ENCODE measurements at places on chromosomes 3 and 15.

DNA sequence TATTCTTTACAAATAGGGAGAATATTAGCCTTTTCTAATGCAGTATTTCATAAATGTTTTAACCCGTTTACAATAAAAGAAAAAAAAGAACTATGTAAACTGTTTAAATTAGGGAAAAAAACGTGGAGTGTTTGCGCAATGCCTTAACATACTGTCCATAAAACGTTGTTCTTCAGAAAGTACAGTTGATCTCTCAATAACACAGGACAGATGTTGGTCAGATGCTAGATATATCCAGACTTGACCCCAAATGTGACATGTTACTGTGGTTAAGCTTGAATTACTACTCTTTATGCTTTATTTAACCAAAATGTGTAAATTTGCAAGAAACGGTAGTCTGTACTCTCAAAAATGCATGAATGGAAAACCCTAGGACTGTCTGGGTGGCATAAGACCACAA is 110.3 kb downstream of the PLOD2 start:
- no peak for DNase-seq

DNA sequence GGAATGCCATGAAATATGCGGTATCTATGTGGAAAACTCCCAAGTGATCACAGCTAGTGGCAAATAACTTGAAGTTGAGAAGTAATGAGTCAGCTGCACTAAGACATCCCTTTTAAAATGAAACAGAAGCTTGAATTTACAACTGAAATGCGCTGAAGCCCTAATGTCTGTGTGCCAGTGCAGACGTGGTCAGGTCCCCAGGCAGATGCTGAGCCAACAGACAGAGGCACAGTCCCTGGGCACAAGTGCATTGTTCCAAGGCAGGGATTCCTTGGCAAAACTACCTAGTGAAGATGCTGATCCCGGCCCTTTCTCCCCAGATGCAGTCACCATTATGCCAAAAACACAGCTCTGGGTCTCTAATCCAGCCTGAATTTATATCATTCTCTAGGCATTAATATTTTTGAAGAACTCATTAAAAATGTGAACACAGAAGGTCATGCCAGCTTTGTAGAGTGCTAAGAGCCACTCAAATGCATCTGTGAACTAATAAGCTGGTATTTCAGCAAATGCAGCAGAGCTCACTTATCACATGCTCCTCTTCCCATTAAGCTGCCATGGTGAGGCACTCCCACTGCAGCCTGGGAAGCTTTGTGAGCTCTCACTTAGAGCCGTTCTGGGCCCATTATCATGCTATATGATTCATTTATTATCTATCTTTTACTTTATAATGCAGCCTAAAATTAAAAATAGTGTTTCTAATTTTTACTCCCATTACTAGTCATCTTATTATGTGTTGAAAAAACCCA is 200.1 kb downstream of the GABRB3 start:
- DNase-seq, result no peak

- no peak for DNase-seq
Measured at GRCh38 chr3:41024031-41024836, 175.1 kb upstream of the CTNNB1 start.

GRCh38 chr15:36603987-36604386 is 24.6 kb downstream of the CDIN1 start:
- no peak for DNase-seq

DNA sequence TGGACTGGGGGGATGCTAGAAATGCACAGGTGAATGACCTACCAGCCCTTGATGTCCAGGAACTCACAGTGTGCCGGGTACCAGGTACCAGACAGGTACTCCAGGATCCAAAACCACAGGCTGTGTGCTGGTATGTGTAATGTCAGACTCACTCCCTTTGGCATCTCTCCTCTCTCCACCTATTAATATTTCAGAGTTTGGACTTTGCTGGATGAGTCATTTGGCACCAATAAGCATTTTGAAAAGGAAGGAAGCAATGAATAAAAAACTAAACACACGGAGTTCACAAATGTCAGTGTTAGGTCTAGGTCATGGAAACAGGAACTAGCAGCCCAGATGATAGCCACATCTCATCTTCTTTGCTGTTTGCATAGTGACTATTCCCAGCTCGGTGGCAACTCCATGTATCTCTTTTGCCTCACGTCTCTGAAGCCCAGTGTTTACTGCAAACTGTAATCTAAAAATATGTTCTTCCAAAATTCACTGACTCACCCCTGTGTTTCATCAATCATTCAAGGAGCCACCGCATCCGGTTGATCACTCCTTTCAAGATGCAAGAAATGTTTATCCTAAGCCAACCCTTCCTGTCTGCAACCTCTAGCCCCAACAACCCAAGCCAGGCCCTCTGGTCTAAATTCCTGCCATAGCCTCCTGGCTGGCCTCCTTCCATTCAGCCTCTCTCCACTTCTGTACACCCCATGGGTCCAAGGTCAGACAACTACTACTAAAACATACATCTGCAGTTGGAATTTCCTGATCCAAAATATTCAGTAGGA is 8.4 kb downstream of the ITGB5 start:
- no peak for DNase-seq

GRCh38 chr3:196689941-196690660 is 21.9 kb downstream of the CEP19 start:
- no peak for DNase-seq

- no peak for DNase-seq
Measured at GRCh38 chr3:17033516-17034168, 148.9 kb downstream of the PLCL2 start.

- DNase-seq, result no peak
Measured at GRCh38 chr3:190197346-190197763, 76.7 kb upstream of the P3H2 start.

DNA sequence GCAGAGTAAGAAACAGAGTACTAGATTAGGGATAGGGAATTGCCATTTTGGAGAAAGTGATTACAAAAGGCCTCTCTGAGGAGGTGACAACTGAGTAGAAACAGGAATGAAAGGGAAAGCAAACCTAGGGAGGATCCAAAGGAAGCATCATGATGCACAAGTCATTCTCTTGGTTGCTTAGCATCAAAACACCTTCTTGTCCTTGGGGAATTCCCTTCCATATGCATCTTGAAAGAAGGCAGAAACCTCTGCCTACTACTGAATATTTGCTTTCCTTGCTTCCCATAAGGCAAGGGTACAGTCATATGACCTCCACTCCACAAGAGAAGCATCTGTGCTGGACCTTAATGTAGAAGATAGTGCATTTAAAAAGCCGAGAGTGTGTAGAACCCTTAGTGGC is 24.1 kb downstream of the GABPB1 start:
- no peak for DNase-seq

- no peak for DNase-seq
Measured at GRCh38 chr15:101221902-101222301, 29.9 kb downstream of the CHSY1 start.

DNA sequence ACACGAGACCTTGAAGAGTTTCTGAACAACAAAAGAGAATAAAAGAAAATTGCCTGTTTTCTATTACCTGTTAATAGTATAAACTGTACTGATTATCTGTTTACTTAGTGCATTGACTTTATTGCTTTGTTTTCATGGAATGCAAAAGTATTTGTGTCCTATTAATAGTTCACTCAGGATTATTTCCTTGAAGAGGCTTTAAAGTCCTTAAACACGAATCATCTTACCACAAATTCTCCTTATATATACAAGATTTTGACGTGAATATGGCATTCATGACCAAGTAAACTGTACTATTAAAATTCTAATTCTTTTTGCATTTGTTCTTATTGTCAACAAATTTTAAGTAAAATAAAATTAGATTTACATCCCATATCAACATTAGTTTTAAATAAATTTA is 513.0 kb downstream of the NTRK3 start:
- DNase-seq, result no peak

- no peak for DNase-seq
Measured at GRCh38 chr3:158267015-158267414, 157.1 kb downstream of the RSRC1 start.

- DNase-seq, result no peak
Measured at GRCh38 chr3:43786526-43787305, 96.0 kb downstream of the ABHD5 start.

GRCh38 chr3:64141476-64141875 is 83.8 kb downstream of the PRICKLE2 start:
- no peak for DNase-seq

GRCh38 chr3:57755741-57756527 is at the start of gene SLMAP:
TSS of gene SLMAP (plus strand) at chr3:57756309. CDS start at chr3:57757652, 1,343 bp downstream.
- DNase-seq, result peak; percentile 81

- DNase-seq, result no peak
Measured at GRCh38 chr3:37094636-37095035, 79.7 kb downstream of the LRRFIP2 start.

DNA sequence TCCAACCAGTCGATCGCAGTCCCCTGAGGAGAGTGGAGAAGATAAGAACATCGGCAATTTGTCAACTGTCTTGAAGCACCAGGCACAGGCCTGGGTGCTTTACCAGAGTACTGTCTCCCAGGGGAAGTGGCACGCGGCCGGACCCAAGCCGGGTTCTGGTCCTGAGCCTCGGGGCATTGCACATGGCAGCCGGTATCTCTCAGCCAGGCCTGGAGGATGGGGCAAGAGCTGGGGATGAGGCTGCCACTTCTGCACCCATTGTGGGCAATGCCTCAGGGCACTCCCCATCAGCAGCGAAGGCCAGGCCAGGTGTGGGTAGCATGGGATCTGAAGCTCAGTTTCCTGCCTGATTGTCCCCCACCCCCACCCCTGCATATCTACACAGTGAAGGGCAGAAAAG is 77.5 kb downstream of the ADCY5 start:
- no peak for DNase-seq

- DNase-seq, result no peak
Measured at GRCh38 chr3:120420360-120420759, 30.4 kb downstream of the FSTL1 start.

GRCh38 chr3:36763850-36764703 is at the start of gene DCLK3:
TSS of gene DCLK3 (minus strand) at chr3:36764553. CDS start at chr3:36764263, 290 bp downstream.
- peak; percentile 26 for DNase-seq

DNA sequence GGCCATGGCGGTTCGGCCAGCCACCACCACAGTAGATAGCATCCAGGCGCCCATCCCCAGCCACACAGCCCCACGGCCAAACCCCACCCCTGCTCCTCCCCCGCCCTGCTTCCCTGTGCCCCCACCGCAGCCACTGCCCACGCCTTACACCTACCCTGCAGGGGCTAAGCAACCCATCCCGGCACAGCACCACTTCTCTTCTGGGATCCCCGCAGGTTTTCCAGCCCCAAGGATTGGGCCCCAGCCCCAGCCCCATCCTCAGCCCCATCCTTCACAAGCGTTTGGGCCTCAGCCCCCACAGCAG is 29.5 kb downstream of the PTPN23 start:
- no peak for DNase-seq
